ENCODE measurements at places on chromosomes 13 and 19. TPM values are rescaled to one million over a fixed set of nuclear protein-coding genes. Genes with fewer than 3 reads are reported as not detected.

Gene DDX49
- total RNA-seq = 48.3 TPM

DNA sequence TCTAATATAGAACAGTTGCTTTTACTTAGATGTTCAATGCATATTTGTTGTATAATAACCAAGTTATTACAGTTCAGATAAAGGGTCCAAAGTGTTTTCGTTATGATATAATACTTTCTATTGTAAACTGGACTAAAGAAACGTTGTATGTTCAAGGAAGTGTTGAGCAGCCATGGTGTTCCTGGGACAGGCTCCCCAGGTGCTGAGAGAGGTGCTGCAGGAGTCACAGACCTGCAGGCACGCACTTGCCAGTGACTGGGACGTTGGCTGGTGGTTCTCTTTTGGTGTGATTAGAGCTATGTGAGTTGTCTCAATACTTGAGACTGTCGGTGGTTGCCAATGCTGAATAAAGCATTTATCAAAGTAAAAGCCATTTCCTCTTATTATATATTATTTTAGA lies 9.5 kb downstream of the ING1 start:
- DNase-seq = no peak

GRCh38 chr13:98300956-98301641 lies 124.0 kb upstream of the RNF113B start:
- DNase-seq = no peak

GRCh38 chr19:39206122-39206521 lies 2.1 kb upstream of the SYCN start:
- DNase-seq = no peak

DNA sequence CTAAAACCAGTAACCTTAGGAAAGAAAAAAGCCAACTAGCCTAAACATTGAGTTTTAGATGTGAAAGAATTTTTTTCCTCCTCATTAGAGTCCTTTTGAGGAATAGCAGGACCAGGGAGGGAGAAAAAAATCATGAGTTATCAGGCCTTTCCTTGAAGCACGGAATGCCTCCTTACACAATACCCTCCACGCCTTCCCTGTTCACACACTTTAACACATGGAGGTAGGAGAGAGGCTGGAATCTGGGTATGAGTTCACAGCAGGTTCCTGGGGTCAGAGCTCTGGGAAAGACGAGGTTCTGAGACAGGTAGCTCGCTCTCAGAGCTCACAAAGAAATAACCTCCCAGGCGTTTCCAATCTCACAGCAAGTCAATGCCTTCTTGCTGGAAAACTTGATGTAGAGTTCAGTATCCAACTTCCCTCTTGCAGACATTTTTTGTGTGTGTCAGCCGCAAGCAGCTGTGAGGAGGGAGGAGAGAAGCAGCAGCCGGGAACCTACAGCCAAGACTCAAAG lies 716 bp downstream of the ZNF573 start:
- DNase-seq = no peak

- no peak for DNase-seq
These were observed 1.9 kb upstream of the FAM174C start for GRCh38 chr19:1273263-1274041.

Data from activated naive CD4-positive, alpha-beta T cell treated with anti-CD3 and anti-CD28 coated beads for 36 hours (primary cell).